Uterus (tissue), 4 donors: ENCODE measurements at places on chromosomes 1 and 21.

- no peaks in the 10 kb centered on the region for H3K27me3 ChIP-seq
- DNase-seq = no peak
- H3K27ac ChIP-seq = no peak overlapping the region
- H3K4me3 ChIP-seq = no peak overlapping the region
- no peaks in the 10 kb centered on the region for H3K36me3 ChIP-seq
- H3K4me1 ChIP-seq = no peaks in the 10 kb centered on the region
Measured at GRCh38 chr1:155479205-155479604, 83.4 kb downstream of the ASH1L start.

DNA sequence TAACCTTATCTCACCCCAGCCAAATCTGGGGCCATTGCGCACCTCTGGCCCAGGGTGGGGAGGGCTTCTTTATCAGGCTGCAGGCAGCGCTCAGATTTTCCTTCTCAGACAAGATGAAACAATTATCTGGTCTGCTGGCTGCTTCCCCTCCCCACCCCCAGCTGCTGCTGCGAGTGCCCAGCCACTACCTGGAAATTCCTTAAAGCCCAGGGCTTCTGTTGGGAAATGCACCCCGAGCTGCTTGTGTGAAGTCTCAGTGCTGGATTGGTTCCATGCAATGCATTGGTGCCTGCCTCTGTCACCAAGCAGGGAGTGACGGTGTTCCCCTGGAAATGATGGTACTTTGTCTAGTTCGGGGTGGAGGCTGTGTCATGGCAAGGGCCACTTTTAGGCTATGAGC, 18.5 kb upstream of the ACTL8 start:
- no peaks in the 10 kb centered on the region for H3K36me3 ChIP-seq
- H3K4me1 ChIP-seq = no peaks in the 10 kb centered on the region
- H3K27me3 ChIP-seq = no peaks in the 10 kb centered on the region
- H3K4me3 ChIP-seq = no peak overlapping the region

GRCh38 chr1:26127235-26128163, 15.9 kb downstream of the PDIK1L start:
- no peaks in the 10 kb centered on the region for H3K27me3 ChIP-seq
- no peak for DNase-seq
- H3K36me3 ChIP-seq = no peaks in the 10 kb centered on the region
- H3K4me1 ChIP-seq = no peaks in the 10 kb centered on the region
- no peak overlapping the region for H3K4me3 ChIP-seq
- H3K27ac ChIP-seq = no peak overlapping the region

GRCh38 chr21:44413566-44414290, 41.6 kb upstream of the LRRC3 start:
- H3K27me3 ChIP-seq = peaks cover 6% of the 10 kb centered on the region
- H3K4me3 ChIP-seq = no peak overlapping the region
- no peaks in the 10 kb centered on the region for H3K36me3 ChIP-seq
- no peak for DNase-seq
- H3K27ac ChIP-seq = no peak overlapping the region

GRCh38 chr1:21037091-21037490, 139.6 kb downstream of the EIF4G3 start:
- no peaks in the 10 kb centered on the region for H3K4me1 ChIP-seq
- no peak for DNase-seq
- H3K4me3 ChIP-seq = no peak overlapping the region
- no peaks in the 10 kb centered on the region for H3K36me3 ChIP-seq

GRCh38 chr1:37677143-37677439, 15.2 kb upstream of the CDCA8 start:
- H3K27ac ChIP-seq = peak overlapping the region; percentile 84
- peaks cover 21% of the 10 kb centered on the region for H3K4me1 ChIP-seq
- no peaks in the 10 kb centered on the region for H3K36me3 ChIP-seq
- H3K27me3 ChIP-seq = no peaks in the 10 kb centered on the region
- no peak for DNase-seq
- no peak overlapping the region for H3K4me3 ChIP-seq

GRCh38 chr1:232471250-232471649, 158.7 kb downstream of the SIPA1L2 start:
- no peaks in the 10 kb centered on the region for H3K36me3 ChIP-seq
- H3K4me3 ChIP-seq = no peak overlapping the region
- H3K27ac ChIP-seq = no peak overlapping the region
- no peak for DNase-seq

DNA sequence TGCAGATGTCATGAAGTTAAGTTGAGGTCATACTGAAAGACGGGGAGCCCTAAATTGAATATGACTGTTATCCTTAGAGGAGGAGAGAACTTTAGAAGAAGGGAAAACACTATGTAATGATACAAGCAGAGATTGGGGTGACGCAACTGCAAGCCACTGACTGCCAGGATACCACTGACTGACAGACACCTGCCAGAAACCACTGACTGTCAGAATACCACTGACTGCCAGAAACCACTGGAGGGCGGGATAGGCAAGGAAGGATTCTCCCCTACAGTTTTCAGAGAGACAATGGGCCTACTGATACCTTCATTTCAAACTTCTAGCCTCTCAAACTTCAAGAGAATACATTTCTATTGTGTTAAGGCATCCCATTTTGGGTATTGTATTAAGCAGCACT, 388.7 kb downstream of the USH2A start:
- no peak overlapping the region for H3K27ac ChIP-seq
- no peaks in the 10 kb centered on the region for H3K36me3 ChIP-seq
- no peak for DNase-seq
- no peaks in the 10 kb centered on the region for H3K27me3 ChIP-seq

DNA sequence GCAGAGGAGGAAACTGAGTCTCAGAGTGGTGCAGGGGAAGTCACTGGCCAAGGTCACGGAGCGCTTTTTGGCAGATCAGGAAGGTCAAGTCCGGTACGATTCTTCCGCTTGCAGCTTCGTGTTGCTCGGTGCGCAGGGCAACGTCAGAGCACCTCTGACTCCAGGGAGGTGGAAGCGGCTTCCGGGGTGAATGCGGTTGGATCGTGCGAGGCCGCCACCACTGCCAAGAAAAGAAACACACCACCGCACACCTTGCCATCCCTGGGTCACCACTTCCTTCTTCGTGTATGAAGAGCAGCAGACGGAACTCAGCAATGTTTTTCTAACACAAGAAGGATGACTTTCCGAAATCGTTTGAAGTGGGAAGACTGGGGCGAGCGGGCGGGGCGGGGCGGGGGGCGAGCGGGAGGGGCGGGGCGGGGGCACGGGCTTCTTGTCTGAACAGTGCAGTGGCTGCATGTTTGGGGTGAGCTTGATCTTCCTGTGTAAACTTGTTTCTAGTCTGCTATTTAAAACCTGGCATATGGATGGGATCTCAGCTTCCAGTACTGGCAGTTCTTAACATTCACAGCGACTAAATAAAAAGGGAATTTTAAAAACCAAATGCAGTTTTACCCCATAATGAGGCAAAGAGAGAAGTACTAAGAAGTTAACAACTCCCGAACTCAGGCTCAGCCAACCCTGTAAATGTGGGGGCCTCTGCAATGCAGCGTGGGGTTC, 300.0 kb downstream of the RRAGC start:
- no peaks in the 10 kb centered on the region for H3K4me1 ChIP-seq
- DNase-seq = no peak
- no peak overlapping the region for H3K4me3 ChIP-seq
- no peaks in the 10 kb centered on the region for H3K27me3 ChIP-seq
- no peak overlapping the region for H3K27ac ChIP-seq

DNA sequence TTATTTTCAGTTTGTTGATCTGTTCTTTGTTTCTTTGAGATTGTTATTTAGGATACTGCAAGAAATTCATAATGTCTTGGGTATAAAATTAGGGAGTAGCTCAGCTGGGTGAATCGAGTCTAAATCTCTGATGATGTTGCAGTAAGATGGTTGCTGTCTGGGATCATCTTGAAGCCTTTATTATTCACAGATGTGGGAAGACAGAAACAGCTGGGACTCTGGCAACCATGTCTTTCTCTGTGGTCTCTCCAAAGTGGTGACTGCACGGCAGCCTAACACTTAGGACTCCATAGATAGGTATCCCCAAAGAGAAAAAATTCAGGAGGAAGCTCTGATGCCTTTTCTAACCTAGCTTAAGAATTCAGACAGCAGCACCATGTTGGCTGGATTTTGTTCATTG, 52.7 kb downstream of the RAP1A start:
- DNase-seq = no peak
- peak overlapping the region; percentile 52 for H3K27ac ChIP-seq
- H3K27me3 ChIP-seq = no peaks in the 10 kb centered on the region
- no peaks in the 10 kb centered on the region for H3K36me3 ChIP-seq
